CD4-positive, alpha-beta memory T cell (primary cell): ENCODE measurements at places on chromosomes 2 and 18.

DNA sequence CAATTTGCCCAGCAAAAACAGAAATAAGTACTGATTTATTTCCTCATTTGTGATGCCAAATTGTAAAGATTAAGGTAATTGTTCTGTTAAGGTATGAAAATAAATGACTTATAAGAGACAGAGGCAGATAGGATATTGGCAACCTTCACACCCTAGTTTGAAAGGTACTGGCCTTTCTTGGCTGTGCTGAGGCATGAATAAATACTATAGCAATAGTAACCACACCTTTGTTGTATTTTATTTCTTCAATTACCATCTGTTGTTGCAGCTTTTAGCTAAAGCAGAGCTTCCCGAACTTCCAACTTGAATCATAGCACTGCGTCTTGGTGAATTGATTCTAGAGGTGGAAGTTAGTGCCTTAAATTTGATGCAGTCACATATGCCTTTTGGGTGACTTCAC is 55.9 kb downstream of the FMNL2 start:
- DNase-seq = no peak

- DNase-seq = no peak
These were observed 13.7 kb downstream of the PDCD1 start for GRCh38 chr2:241844831-241845578.

DNA sequence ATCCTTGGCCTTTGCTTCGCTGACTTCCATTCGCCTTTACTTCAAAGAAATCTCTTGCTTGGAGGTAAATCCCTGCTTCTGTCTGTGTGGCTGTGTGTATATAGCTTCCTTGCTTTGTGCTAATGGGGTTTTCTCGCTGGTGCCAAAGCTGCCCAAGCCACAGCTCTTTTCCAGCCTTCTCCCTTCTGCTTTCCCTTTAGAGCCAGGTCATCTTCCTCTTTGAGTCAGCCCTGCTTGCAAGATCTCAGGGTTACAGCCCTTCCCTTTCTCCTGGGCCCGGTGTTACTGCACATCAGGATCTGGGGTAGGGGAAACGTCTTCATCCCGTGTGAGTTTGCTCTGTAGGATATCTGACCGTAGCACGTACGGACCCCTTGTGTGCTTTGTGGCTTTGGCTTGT is 19.1 kb downstream of the EIF4E2 start:
- DNase-seq = no peak

GRCh38 chr2:229243890-229244560 is 27.1 kb downstream of the PID1 start:
- DNase-seq = no peak

DNA sequence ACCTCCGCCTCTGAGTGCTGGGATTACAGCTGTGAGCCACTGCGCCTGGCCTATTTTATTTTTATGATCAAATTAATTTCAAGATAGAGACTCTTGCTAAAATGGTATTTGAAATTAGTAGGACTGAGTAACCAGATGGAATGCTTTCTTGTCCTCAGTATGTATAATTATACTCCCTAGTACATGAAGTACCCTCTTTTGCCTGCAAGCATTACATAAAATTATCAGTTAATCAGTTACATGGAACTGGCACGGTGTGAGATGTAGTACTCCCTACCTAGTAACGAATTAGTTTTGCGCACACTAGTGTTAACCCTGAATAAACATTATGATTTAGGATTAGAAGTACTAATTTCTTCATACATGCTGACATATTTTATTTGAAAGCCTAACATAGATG is 41.6 kb downstream of the RBBP8 start:
- no peak for DNase-seq

DNA sequence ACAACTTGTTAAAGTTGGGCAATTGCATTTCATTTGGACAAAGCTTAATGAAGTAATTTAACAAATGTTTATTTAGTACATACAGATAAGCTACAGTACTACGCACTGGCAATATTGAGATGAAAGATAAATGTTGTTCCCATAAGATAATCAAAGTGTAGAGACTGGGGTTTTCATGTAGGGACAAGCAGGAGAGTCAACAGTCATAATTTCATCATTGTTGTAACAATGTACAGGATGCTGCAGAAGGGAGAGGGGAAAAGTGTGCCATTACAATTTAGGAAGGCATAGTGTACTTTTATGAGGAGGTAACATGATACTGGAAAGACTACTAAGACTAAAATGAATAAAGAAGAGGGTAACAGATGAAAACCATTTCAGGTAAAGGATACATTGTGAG is 441.6 kb downstream of the ERBB4 start:
- no peak for DNase-seq

- no peak for DNase-seq
These were observed 22.7 kb upstream of the ACTG2 start for GRCh38 chr2:73870084-73870483.
